ENCODE measurements at places on chromosomes 2 and 18.
A peak's percentile ranks its signal among the peaks of the same experiment; 100 is the strongest.

- no peak for DNase-seq
Measured at GRCh38 chr2:110973262-110973661, 147.5 kb upstream of the BCL2L11 start.

DNA sequence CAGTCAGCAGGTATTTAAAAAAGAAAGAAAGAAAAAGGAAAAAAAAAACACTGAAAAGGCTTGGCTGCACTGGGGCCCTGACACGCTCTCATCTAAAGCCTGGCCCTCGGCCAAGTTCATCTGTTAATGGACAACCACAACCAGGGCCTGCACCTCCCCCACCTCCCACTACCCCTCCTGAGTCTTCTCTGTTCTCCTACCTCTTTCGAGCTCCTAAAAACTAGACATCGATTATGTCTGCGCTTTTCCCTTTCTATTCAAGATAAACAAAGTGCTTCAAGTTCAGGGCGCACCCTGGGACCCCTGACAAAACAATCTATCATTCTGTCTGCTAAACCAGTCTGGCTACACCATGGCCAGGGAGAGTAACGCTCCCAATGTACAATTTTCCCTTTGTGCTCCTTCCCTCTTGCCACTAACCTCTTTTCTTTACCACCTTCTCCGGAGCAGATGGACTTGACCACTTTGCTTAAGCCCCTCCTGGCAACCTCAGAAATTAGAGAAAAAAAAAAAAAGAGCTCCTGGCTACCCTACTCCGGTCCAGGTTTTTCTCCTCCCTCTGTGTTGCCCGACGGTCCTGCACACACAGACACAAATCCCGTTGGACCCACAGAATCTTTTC is 22.7 kb downstream of the BCL11A start:
- no peak for DNase-seq

DNA sequence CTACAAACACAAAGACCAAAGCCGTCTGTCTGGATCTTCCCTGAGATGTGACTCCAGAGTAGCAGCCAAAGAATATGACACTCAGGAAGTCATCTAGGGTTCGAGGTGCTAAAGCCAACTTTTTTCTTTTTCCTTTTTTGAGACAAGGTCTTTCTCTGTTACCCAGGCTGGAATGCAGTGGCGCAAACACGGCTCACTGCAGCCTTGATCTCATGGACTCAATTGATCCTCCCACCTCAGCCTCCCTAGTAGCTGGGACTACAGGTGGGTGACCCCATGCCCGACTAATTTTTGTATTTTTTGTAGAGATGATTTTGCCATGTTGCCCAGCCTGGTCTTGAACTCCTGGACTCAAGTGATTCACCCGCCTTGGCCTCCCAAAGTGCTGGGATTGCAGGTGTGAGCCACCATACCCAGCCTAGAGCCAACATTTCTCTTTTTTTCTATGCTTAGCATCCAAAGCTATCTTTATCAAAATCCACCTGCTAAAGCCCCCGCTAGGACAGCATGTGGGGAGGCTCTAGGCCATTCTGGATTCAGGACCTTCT is 92.8 kb downstream of the TMEM17 start:
- no peak for DNase-seq

DNA sequence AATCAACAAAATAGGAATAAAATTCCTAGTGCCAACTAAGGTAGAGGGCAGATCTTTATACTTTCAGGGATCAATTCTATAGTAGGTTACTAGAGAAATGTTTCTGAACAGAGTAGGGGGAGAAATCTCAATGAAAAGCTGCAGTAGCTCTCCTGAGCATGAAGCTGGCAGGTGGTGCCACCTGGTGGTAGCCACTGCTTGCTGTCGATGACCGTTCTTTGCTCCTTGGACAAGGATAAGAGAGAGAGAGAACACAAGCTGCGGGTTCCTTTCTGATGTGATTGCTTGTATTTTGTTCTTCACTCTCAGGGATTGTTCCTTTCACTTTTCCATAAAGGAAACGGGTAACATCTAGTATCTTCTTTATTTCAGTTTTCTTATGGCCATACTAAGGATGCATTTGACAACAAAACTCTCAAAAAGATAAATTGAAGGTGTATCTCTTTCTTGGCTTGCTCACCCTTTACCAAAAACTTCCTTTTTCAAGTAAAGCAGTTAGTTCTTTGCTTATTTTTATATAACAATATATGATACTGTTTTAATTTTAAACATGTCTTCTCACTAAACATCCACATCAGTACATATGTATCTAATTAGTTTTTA is 18.6 kb upstream of the MRPL19 start:
- DNase-seq: peak; percentile 63

GRCh38 chr2:71473346-71474031 is 20.1 kb downstream of the DYSF start:
- no peak for DNase-seq

- no peak for DNase-seq
Measured at GRCh38 chr2:241564596-241565410, 6.3 kb downstream of the BOK start.

DNA sequence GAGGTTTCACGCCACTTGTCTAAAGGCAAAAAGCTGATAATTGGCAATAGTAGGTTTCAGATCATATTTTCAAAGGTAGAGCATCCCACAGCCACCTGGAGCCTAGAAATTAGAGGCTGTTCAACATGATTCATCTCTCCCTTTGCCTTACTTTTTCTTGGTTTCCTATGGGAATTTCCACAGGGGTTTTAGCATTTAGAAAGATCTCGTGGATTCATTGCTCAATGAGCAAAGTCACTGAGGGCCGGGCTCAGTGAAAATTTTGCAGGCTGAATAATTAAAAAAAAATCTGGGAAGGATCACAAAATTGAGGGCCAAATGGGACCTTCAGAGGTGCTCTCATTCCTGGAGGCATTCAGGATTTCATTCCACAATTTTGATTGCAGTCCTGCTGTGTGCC is 137.1 kb downstream of the VAPA start:
- DNase-seq: no peak

GRCh38 chr2:188824125-188824524 is 150.0 kb upstream of the COL3A1 start:
- DNase-seq: no peak

- no peak for DNase-seq
Measured at GRCh38 chr2:108316461-108317258, 28.0 kb downstream of the SULT1C2 start.

GRCh38 chr2:37688771-37689468 is 17.5 kb upstream of the CDC42EP3 start:
- no peak for DNase-seq

- no peak for DNase-seq
Measured at GRCh38 chr18:60146220-60146960, 226.2 kb downstream of the MC4R start.

GRCh38 chr2:138829326-138829919 is 49.2 kb upstream of the NXPH2 start:
- DNase-seq: no peak

- DNase-seq: peak; percentile 19
Measured at GRCh38 chr2:105294844-105295481, 34.6 kb downstream of the TGFBRAP1 start.

DNA sequence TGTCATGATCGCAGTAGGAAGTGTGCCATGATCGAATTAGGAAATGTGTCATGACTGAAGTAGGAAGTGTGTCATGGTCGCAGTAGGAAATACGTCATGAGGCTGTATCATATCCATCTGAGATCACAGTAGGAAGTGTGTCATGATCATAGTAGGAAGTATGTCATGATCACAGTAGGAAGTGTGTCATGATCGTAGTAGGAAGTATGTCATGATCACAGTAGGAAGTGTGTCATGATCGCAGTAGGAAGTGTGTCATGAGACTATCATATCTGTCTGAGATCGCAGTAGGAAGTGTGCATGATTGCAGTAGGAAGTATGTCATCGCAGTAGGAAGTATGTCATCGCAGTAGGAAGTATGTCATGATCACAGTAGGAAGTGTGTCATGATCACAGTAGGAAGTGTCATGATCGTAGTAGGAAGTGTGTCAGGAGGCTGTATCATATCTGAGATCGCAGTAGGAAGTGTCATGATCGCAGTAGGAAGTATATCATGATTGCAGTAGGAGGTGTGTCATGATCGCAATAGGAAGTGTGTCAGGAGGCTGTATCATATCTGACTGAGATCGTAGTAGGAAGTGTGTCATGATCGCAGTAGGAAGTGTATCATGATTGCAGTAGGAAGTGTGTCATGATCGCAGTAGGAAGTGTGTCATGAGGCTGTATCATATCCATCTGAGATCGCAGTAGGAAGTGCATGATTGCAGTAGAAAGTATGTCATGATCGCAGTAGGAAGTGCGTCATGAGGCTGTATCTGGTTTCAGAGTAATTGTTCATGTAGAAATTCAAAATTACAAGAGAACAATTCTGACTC is 56.4 kb upstream of the NFATC1 start:
- DNase-seq: no peak

- no peak for DNase-seq
Measured at GRCh38 chr2:108074946-108075345, 88.6 kb downstream of the SLC5A7 start.

GRCh38 chr2:18473241-18474181 is 86.9 kb downstream of the RDH14 start:
- DNase-seq: no peak

- DNase-seq: no peak
Measured at GRCh38 chr18:57561728-57562423, 24.6 kb downstream of the FECH start.

DNA sequence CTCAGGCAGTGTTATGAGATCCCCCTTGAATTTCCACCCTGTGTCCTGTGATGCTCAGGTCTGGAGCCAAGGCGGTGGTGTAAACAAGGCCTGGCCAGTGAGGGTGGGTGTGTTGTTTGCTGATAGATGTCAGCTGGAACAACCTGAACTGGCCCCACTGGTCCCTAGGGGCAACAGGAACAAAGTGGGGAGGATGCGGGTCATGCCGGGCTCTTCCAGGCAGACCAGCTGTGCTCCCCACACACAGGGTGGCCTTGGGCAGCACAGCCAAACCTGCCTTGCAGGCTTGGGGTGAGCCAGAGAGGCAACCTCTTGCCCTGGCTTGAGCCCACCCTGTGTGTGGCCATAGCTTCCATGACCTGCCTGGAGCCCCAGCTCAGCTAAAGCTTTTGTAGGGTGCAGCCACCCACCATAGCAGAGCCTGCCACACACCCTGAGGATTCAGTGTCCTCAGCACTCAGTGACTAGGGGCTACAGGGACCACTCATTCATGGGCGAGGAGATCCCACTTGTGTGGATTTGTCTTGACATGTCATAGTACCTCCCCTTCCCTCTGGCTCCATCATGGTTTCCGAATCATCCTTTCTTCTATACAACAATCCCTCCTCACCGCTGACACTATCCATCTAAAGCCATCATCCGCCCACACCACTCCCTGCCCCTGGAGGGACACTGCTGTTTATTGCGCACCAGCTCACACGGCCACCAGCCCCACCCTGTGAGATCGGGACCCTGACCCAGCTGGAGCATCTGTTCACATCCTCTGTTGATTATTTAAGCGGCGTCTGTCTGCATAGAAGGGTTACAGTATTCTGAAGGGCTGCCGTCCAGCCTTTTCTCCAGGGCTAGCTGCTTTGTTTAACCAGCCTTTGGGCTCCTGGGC is 268.8 kb downstream of the CYP26B1 start:
- DNase-seq: no peak

DNA sequence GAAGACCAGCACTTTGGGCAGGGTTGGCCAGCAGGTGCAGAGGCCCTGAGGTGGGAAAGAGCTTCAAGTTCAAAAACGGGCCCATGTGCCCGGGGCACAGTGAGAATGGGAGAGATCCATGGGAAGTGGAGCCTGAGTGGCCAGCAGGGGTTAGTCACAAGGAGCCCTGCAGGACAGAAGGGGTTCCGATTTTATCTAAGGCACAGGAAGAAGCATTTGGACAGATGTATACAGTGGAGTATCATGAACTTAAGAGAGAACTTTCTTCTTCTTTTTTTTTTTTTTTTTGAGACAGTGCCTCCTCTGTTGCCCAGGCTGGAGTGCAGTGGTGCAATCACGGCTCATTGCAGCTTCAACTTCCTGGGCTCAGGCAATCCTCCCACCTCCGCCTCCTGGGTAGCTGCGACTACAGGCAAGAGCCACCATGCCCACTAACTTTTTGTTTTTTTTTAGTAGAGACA is 24.0 kb downstream of the WIPF1 start:
- no peak for DNase-seq

DNA sequence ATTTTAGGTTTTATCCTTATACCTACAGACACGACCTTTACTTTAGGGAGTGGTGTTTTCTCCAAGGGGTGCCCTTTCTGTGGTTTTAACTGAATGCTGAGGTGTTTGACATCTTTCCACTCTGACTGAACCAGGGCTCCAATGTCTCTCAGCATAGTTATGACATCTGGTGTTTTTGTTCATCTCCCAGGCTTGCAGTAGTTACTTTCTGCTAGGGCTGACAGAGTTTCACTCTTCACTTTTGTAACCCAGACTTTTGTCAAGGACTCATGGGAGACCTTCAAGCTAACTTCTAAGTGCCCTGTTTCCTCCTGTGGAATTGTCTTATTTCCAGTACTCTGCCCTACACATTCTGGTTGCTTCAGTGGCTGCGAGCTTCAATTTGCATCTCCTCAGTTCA is 103.1 kb downstream of the CCDC85A start:
- DNase-seq: no peak

DNA sequence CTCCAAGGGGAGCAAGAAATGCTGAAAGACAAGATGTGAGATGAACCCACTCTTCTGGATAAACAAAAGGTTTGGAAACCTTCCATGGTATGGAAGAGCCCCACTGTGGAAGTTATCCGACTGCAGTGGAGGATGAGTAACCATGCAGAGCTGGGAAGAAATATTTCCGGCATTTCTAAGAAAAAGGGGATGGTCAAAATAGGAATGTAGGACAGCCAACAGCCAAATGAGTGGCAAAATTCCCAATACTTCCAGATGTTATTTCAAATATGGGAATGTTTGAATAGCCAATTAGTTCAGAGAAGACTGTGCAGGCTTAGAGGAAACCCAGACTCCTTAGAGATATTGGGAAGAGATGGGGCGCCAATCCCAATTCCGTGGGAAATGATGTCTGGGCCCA is 246.8 kb downstream of the RAD51AP2 start:
- no peak for DNase-seq

DNA sequence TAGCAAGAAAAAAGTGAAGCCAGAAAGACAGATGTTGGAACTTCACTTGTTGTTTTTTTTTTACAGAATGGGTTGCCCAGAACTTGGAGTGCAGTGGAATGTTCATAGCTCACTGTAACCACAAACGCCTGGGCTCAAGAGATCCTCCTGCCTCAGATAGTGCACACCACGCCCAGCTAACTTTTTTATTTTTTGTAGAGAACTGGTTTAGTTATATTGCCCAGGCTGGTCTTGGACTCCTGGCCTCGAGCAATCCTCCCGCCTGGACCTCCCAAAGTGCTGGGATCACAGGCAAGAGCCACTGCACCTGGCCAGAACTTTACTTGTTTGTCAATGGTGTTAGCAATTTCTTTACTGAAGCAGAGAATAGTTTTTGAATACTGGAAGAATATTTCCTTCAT is 11.9 kb upstream of the ASPRV1 start:
- no peak for DNase-seq

GRCh38 chr2:198597648-198598047 is 793.3 kb downstream of the PLCL1 start:
- DNase-seq: no peak

DNA sequence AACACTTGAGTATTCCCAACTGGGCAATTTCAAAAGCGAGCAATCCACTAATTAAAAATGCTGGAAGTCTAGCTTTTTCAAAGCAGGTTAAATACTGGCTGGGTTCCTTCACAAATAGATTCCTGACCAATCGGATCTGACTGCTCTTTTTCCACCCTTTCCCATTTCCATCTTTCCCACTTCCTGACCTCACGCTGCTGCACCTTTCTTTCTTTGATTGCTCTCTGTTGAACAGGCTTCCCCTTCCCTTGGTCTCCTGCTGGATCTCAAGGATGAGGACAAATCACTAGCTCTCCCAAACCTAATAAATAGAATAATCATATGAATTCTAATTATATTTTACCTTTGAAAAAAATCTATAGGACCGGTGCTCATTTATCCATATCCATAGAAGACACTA is 121.2 kb downstream of the TCF4 start:
- DNase-seq: no peak

Measured in hindlimb muscle (tissue), 1 donor.